ENCODE measurements at places on chromosomes 6 and 20.

GRCh38 chr6:4774296-4774695, 1.9 kb upstream of the CDYL start:
- DNase-seq = no peak

DNA sequence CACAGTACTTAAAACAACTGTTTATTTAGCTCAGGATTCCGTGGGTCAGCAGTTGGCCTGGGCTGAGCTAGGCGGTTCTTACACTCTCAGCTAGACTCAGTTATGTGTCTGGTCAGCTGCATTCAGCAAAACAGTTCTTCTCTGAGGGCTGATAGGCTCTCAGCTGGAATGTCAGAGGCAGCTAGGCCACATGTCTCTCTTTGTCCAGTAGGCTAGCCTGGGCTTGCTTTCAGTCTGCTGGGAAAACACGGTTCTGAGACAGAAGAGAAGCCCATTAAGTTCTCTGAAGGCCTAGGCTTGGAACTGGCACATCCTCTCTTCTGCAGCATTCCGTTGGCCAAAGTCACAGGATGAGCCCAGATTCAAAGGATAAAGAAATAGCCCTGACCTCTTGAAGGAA, 65.6 kb downstream of the TULP4 start:
- no peak for DNase-seq

DNA sequence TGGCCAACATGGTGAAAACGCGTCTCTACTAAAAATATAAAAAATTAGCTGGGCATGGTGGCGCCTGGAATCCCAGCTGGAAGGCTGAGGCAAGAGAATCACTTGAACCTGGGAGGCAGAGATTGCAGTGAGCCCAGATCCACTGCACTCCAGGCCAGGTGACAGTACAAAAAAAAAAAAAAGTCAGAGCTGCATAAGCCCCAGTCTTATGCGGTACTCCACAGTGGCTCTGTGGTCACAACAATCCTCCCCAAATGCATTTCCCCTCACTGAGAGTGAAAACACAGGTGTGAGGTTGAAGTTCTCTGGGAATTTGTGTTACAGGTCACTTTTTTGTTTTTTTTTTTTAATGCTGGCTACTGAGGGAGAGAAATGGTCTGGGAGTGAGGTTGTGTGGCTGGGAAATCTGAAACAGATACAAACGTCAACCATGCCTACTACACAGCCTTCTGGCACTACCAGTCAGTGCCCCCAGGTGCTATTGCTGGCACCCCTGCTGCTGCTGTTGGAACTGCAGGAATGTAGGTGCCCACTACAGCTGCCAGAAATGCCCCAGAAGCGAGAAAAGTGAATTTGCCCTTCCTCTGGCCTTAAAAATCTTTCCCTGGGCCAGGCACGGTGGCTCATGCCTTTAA, 5.7 kb downstream of the MRPS26 start:
- no peak for DNase-seq

DNA sequence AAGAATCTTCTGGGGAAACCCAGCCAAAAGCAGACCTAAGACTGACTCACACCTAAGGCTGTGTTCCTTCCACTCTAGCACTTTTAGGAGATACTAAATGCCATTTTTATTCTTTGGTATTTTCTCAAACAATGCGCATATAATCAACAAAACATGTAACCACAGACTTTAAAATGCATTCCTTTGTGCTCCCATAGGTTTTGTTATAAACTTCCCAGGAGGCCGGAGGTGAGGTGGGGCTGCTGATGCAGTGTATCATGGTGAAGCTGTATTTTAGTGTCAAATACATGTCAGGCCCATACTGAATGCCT, 155.2 kb downstream of the BTBD3 start:
- DNase-seq = no peak

- DNase-seq = no peak
These were observed 874.2 kb downstream of the TFAP2A start for GRCh38 chr6:9540534-9541126.

Measured in SIG-M5 (cell line).